ENCODE measurements at places on chromosomes 3 and 15. TPM values are rescaled to one million over a fixed set of nuclear protein-coding genes. Genes with fewer than 3 reads are reported as not detected.

GRCh38 chr15:50594311-50594710, 47.8 kb upstream of the USP50 start:
- no peak for DNase-seq

DNA sequence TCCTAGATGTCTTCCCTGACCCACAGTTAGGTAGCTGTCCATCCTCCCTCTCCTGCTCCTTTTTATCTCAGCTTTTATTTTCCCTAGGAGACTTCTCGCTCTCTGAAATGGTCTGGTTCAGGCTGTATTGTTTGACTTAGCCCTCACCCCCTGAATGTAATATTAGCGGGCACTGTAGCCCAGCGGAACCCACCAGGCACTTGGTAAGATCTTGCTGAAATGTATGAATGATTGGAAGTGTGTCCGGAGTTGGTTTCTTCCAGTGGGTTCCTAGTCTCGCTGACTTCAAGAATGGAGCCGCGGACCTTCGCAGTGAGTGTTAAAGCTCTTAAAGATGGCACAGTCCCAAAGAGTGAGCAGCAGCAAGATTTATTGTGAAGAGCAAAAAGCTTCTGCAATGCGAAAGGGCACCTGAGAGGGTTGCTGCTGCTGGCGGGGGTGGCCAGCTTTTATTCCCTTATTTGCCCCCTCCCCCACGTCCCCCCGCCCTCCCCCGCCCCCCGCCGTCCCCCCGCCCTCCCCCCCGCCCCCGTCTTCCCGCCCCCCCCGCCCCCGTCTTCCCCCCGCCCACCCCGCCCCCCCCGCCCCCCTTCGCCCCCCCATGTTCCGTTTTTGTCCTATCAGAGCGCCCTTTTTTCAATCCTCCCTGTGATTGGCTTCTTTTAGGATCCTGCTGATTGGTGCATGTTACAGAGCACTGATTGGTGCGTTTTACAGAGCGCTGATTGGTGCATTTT, 694 bp upstream of the EEFSEC start:
- DNase-seq: no peak

- DNase-seq: no peak
Observed at GRCh38 chr3:71504250-71505036, 79.1 kb downstream of the FOXP1 start.

DNA sequence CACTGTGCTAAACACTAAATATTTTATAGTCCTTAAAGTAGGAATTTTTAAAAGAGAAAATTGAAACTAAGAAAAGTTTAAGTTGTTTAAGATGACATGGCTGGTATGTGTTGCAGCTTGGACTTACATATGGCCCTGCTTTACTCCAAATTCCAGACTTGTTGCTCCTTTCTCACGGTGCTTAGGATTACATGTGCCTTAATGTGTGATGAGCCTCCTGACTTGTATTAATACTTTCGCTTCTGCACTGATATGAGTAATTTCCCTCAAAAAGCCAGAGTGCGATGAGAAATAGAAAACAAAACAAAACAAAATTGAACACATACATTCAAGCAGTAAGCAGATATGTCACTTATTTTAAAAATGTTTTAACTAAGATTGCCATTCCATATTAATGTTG, 250.2 kb downstream of the VGLL3 start:
- no peak for DNase-seq

DNA sequence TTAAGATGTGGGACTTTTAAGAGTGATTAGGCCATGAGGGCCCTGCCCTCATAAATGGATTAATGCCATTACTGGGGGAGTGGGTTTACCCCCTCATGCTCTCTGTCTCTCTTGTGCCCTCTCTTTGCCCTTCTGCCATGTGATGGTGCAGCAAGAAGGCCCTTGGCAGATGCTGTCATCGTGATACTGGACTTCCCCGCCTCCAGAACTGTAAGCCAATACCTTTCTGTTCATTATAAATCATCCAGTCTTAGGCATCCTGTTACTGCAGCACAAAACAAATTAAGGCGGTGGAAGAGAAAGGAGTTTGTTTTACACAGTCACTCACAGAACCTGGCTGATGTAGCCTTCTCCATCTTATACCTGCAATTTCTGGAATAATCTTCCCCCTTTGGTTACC, 360.3 kb upstream of the TBL1XR1 start:
- DNase-seq: no peak

GRCh38 chr15:72306211-72306785, 13.7 kb downstream of the CELF6 start:
- no peak for DNase-seq

The UBAP1L gene
- 4.5 TPM for total RNA-seq

- DNase-seq: no peak
Observed at GRCh38 chr15:79015416-79015815, 70.6 kb upstream of the CTSH start.

The FLNB gene
- total RNA-seq: 109 TPM

The MUSTN1 gene
- 34.7 TPM for total RNA-seq

GRCh38 chr3:177262396-177262795, 65.1 kb upstream of the TBL1XR1 start:
- DNase-seq: no peak

The STRIT1 gene
- total RNA-seq: not detected

DNA sequence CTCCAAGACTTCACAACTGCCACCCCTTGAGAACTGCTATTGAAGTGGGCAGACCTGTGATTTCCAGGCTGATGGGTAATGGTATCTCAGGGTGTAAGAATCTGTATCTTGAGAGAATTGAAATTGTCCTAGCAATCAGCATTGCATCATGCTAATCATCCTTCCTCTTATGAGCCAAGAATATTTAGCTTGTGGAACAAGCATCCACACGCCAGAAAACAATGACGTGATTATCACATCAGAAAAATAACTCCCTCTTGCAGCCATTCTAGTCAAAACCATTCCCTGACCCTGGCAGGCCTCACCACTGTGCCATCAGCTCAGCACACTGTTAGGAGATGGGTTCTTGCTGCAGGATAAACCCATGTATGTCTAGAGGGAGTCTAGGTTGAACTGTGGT, 6.7 kb downstream of the BCL2L10 start:
- no peak for DNase-seq

The ATP13A5 gene
- not detected for total RNA-seq

DNA sequence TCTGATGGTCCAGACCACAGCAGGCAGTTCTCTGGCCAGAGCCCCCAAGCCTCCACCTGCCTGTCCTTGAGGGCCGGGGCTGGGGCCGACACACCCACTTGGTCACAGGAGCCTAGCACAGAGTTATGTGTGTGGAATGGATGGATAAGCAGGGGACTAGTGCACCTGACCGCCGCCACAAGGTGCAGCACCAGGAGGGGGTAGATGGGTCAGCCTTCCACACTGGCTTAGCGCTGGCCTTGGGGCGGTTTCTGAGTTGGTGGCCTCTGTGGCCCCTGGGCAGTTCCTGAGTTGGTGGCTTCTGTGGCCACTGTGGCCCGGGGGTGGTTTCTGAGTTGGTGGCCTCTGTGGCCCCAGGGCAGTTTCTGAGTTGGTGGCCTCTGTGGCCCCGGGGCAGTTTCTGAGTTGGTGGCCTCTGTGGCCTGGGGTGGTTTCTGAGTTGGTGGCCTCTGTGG, 75.8 kb downstream of the FBLN2 start:
- no peak for DNase-seq

GRCh38 chr15:84886211-84886983, 1.9 kb downstream of the SLC28A1 start:
- DNase-seq: no peak

- no peak for DNase-seq
Observed at GRCh38 chr3:123536153-123536895, 48.5 kb downstream of the HACD2 start.

GRCh38 chr3:144553301-144553700, 581.7 kb downstream of the DIPK2A start:
- DNase-seq: no peak

GRCh38 chr3:173912126-173912525, 514.6 kb downstream of the NLGN1 start:
- no peak for DNase-seq

DNA sequence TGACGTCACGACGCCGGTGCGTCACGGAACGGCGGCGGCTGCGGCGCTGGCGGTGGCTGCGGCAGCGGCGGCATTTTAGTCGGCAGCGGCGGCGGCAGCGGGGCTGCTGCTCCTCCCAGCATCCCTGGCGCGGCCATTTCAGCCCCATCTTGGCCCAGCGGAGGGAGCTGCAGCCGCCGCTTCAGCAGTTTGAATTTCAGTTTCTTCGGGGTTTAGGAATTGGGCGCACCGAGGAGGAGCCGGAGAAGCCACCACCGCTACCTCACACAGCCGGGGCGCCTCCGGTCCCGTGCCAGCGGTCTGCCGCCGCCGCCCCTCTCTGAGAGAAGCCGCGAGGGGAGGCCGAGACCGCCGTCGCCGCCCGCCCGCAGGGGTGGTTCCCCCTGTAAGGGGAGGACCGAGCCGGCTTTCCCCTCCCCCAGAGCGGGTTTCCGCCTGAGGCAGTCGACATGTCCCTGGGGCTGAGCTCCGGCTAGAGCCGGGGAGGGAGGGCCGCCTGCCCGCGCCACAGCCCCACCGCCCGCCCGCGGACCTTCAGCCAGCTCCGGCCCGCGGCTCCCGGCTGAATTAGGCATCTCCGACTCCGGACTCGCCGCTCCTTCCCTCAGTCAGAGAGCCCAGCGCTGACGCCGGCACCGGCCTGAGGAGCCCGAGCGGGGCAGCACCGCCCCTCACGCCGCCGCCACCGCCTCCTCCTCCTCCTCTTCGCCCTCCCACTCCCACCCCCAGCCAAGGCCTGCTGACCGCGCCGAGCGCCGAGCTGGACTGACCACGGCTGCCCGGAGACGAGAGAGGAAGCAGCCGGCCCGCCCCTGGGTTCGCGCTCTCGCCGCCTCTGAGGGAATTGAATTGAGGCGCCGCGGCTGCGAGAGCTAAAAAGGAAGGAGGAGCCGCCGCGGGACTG, at the start of gene TSC22D2:
TSS of gene TSC22D2 (plus strand) at position 78 of the 904 bp plus-strand sequence. CDS start 1,053 bp downstream, outside the sequence.
- DNase-seq: peak; percentile 93

The LMOD3 gene
- total RNA-seq: not detected

- no peak for DNase-seq
Observed at GRCh38 chr3:119148493-119149180, 2.7 kb downstream of the TEX55 start.

- DNase-seq: no peak
Observed at GRCh38 chr15:51335538-51336410, 2.6 kb downstream of the CYP19A1 start.

- no peak for DNase-seq
Observed at GRCh38 chr15:29142129-29142747, 127.4 kb downstream of the NSMCE3 start.

DNA sequence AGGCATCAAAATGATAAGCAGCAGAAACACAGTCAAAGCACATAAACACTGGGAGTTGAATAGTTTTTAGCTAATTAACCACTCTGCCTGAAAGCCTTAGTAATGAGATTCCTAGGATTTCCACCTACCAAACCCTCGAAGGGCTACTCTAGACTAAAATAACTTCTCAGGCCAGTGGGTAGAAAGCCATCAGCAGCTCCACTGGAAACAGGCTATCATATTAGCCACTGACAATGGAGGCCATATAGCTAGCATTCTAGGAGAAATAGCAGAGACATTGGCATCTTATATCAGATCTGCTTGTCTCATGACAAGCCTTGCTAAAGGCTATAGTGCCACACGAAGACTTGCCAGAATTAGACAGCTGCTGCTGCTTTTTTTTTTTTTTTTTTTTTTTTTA, 4.5 kb upstream of the CAPN3 start:
- DNase-seq: no peak

The FBXO40 gene
- 0.06 TPM for total RNA-seq

DNA sequence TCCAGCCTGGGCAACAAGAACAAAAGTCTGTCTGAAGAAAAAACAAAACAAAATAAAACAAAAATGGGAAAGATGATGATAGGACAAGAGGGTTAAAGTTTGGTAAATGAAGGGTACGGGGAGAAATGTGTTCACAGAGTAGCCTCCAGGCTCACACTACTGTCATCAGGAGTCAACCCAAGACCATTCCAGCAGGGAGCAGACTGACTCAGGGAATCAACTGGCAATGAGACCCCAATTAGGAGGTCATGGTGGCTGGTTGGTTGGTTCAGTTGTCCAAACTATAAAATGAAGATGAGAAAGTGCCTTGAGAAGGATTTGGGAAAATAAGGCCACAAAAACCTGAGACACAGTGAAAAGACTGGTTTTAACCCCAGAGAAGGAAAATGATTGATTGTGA, 51.8 kb downstream of the KLHL6 start:
- DNase-seq: no peak

The ECE2 gene
- not detected for total RNA-seq

DNA sequence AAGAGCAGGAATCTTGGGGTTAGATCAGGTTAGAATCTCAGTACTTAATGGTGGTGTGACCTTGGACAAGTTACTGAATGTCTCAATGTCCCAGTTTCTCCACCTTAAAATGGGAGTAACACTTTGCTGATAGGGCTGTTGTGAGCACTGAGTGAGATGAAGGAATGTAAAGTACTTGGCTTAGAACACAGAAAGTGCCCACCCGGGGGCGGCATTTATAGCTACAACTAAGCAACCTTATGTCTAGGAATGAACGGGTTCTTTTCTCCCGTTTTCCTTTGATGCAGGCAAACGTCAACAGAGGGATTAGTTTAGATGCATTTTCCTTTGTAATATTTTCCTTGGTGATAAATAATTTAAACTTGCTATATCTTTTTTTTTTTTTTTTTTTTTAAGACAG, 176.6 kb downstream of the USP13 start:
- DNase-seq: no peak

- DNase-seq: no peak
Observed at GRCh38 chr15:101647251-101647650, 4.9 kb downstream of the TM2D3 start.

GRCh38 chr3:12513694-12514446, 29.6 kb downstream of the TSEN2 start:
- DNase-seq: no peak

DNA sequence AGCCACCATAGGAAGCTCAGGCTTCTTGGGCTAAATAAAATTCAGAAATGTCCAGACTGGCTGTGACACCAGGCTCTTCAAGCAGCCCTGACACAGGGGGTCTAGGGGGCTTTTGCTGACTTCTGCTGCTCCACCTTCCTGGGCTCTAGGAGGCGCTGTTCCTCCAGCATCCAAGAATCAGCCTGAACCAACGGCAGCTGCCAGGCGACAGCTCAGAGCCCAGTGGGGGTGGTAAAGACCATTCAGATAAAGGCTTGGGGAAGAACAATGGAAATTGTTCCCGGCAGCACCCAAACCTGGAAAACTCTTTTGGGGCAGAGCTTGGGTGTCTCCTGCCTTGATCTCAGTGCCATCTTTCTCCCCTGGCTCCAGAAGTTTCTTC, 21.6 kb upstream of the PSTPIP1 start:
- no peak for DNase-seq

GRCh38 chr15:22263738-22264137, 183.4 kb downstream of the OR4M2 start:
- DNase-seq: no peak

- DNase-seq: no peak
Observed at GRCh38 chr15:33515121-33515520, 204.4 kb downstream of the RYR3 start.

DNA sequence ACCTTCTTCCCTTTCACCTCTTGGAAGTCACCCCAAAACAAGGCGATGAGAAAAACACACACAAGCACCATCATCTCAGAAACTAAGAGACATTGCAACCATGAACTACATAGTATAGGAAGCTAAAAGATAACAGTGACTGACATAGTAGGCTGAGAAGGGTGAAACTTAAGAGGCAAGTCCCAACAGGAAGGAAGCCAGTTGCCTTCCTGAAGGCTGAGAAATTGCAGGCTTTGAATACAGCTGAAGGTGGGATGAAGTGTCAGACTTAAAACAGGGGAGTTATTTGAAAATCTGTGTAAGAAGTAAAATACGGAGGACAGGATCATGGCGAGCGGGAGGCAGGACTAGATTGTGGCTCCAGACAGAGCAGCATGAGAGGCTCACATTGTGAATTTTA, 27.8 kb downstream of the SLC27A2 start:
- no peak for DNase-seq

The BCHE gene
- total RNA-seq: 17.8 TPM

Data from omental fat pad (tissue), 4 donors.